Gastroesophageal sphincter (tissue), 4 donors: ENCODE measurements at places on chromosomes 7 and 10. TPM values are rescaled to one million over a fixed set of nuclear protein-coding genes. Genes with fewer than 3 reads are reported as not detected.
A peak's percentile ranks its signal among the peaks of the same experiment; 100 is the strongest.

- no peak for ATAC-seq
Measured at GRCh38 chr10:1545524-1545923, 191.8 kb downstream of the ADARB2 start.

DNA sequence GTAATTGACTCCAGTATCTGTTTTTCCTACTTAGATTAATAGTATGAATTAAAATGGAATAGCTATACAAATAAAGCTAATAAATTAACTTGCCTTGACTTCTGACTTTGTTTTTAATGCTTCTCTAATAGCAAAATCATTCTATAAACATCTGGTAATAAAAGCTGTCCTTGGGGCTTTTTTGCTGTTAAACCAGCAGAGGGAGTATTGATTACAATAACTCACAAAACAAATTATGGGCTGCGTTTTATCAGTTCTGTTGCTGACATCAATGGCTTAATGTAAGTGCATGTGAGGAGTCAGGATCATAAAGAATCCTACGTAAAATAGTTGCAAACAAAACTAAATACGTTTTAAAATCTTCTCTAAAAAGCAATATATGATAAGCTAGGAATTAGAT is 667.8 kb downstream of the PCDH15 start:
- no peak for ATAC-seq

DNA sequence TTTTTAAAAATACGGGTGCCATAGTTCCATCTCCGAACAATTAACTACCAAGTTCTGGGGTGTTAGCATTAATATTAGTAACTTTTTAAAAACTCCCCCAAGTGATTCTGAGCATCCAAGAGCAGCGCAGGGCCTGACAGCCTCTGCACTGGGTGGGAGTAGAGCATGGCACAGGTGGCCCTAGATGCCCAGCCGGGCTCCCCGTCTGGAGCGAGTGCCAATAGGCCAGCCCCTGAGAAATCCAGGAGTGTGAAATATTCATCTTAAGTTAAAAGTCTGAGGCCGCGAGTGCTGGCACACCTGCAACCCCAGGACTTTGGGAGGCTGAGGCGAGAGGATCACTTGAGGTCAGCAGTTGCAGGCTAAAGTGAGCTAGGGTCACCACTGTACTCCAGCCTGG is 16.2 kb downstream of the FAM107B start:
- ATAC-seq: no peak

GRCh38 chr10:110044681-110045080 is 36.9 kb downstream of the ADD3 start:
- no peak for ATAC-seq

- peak; percentile 23 for ATAC-seq
Measured at GRCh38 chr7:22481726-22482125, 18.3 kb downstream of the STEAP1B start.

GRCh38 chr7:135147341-135147898 is 452 bp upstream of the TMEM140 start:
- peak; percentile 77 for ATAC-seq

The NEURL1 gene
- not detected for total RNA-seq

The ADAM12 gene
- 0.27 TPM for total RNA-seq

The CYP3A5 gene
- total RNA-seq: 5.3 TPM

The PRSS37 gene
- not detected for total RNA-seq
